ENCODE measurements at places on chromosomes 3 and 15. TPM values are rescaled to one million over a fixed set of nuclear protein-coding genes. Genes with fewer than 3 reads are reported as not detected.

The SEMA6D gene
- polyA plus RNA-seq: 28.4 TPM

The FANCD2OS gene
- polyA plus RNA-seq: not detected

The ZNF774 gene
- 2.1 TPM for polyA plus RNA-seq

The C2CD4B gene
- polyA plus RNA-seq: 3.7 TPM

The NBEAL2 gene
- 55.9 TPM for polyA plus RNA-seq

The COLQ gene
- 3.6 TPM for polyA plus RNA-seq

The STX19 gene
- polyA plus RNA-seq: 3.4 TPM

All from small intestine (tissue), 16 donors.